Mucosa of gallbladder (tissue), 1 donor: ENCODE measurements at places on chromosomes 16 and 17. TPM values are rescaled to one million over a fixed set of nuclear protein-coding genes. Genes with fewer than 3 reads are reported as not detected.
A peak's percentile ranks its signal among the peaks of the same experiment; 100 is the strongest.

GRCh38 chr17:45646288-45646988 is 137.7 kb upstream of the CRHR1 start:
- DNase-seq, result no peak

Gene STAC2
- 1.3 TPM for total RNA-seq

GRCh38 chr17:77373299-77374169 is 232.8 kb downstream of the SEC14L1 start:
- DNase-seq, result no peak

- no peak for DNase-seq
Observed at GRCh38 chr17:57113011-57113410, 28.0 kb downstream of the AKAP1 start.

DNA sequence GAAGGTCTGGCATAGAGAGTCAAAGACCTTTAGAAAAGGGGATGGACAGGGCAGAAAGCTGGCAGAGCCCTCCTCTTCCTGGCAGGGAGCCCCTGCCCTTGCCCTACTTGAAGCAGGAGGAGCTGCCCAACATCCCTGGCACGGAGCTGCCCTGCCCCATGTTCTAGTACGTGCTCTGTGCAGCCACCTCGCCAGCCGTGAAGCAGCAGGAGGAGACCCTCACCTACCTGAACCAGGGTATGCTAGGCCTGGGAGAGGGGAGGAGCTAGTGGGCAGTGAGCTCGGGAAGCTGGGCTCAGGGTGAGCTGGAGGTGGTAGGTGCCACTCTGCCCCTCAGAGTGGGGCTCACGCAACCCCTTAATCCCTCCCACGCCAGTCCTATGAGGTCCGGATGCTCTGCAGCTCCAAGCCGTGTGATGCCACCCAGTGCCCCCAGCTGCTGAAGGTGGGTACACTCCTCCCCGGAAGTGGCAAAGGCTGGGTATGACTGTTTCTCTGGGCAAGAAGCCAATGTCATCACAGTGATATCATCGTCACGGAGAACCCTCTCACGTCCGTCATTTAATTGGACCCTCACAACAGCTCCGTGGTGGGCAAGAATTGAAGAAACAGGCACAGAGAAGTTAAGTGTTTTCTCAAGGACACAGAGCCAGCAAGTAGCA is 12.7 kb upstream of the STAC2 start:
- DNase-seq, result peak; percentile 56

GRCh38 chr17:77853191-77853977 is 105.1 kb upstream of the TNRC6C start:
- no peak for DNase-seq
